PC-3 (cell line): ENCODE measurements at places on chromosomes 11 and 22. TPM values are rescaled to one million over a fixed set of nuclear protein-coding genes. Genes with fewer than 3 reads are reported as not detected.

Gene EMID1
- 1.2 and 1.3 TPM in 2 replicates for total RNA-seq

Gene KRTAP5-11
- not detected in 2 replicates for total RNA-seq

DNA sequence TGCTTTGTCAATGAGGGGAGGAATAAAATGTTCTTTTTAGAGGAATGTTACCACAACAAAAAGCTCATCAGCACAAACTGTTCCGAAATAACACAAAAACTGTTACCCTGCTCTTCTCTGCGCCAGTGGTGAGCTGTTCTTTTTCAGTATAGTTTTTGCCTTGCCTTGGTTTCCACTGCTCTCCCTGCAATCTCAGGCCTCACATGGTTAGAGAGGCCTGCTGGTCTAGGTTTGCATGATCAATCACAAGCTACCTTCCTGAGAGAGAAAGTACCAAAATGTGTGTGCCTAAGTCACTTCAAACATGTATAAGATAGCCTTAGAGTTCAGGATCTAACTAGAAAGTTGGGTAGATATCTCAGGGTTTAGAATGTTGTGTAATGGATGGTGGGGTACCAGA, 114.6 kb downstream of the STIM1 start:
- DNase-seq, result no peak

DNA sequence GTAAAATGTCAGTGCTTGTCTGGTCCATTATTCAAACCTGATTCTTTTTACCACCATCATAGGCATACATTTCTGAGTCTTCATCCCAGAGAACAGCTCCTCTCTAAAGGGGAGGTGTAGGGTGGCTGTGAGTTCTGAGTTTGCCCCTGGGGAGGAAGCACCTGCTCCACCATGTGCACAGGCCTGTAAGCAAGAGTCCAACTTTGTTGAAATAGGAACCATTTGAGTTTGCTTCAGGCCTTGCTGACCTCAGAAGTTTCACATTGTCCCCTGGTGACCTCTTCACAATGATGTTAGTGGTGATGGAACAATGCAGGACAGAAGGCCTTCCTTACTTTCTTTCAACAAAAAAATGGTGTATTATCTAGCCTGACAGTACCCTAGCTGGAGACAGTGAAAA, 54.6 kb upstream of the TOP3B start:
- no peak for DNase-seq

GRCh38 chr11:110870816-110871522, 158.7 kb upstream of the ARHGAP20 start:
- no peak for DNase-seq
